ENCODE measurements at places on chromosomes 2 and 18.

DNA sequence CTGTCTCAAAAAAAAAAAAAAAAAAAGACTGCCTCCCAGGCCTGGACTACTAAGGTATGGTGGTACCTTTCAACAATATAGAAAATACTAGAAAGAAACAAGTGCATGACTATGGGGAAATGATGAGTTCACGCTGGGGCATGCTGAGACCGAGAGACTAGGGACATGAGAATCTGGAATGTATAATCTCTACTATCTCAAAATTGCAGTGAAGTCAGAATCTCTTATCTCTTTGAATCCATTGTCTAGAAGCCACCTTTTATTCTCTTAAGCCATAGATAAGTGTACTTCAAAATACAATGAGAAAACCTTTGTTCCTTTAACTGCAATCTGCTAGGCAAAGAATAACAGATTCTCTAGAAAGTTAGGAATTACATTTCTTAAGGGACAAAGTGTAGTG, 5.6 kb downstream of the FRZB start:
- DNase-seq: no peak

GRCh38 chr2:43029186-43029585, 197.2 kb downstream of the ZFP36L2 start:
- DNase-seq: no peak

- DNase-seq: peak; percentile 60
Observed at GRCh38 chr2:43576981-43577892, 18.6 kb downstream of the THADA start.

DNA sequence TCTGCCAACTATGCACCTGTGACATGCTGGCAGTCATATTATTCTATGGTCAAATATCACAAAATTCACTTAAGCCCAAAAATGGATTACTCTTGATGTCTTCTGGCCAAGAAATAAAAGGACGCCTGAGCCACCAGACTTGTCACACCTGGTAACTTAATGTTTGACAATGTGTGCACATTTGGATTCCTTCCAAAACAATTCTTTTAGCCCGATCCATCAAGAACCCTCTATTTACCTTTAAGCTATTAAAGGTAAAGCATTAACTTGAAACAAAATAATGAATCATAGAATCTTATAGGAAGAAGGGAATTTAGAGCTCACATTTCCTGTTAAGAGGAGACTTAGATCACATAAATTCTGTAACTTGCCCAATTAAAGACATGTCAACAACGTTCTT, 46.5 kb upstream of the NFU1 start:
- no peak for DNase-seq

GRCh38 chr2:232276084-232276732, 102.3 kb upstream of the ALPP start:
- no peak for DNase-seq

DNA sequence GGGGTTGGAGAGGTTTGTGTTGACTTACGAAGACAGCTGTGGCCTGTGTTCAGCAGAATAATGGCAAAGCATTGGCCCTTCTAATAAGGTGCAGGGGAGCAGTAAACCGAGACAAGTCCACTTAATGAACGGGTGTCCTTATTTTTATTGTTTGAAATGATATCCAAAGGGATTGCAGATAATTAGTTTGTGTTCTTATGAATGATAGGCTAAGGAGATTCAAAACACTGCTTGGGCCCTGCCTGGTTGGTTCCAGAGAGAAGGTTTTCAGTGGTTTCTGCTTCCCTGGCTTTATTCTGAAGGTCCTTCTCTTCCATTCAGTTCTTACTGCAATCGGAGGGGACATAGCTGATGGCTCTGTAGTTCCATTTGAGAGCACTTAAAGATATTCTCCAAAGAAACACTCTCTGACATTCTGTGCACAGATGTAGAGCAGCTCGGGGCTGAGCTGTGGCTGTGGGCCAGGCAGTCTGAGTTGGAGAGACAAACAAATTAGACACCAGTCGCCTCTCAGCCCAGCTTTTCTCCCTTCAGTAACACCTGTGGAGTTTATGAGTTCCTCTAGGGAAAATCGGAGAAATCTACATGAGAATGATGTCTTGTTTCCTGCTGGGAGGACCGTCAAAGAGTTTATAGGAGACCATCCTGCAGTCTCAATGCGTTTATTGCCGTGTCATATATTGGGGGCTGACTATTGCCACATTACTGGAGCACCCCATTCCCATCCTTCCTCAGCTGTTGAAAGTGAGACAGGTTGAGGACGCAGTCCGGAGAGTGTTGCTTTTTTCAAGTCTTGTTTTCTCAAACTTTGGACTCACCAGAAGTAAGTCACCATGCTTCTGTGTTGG, 6.5 kb downstream of the GREB1 start:
- no peak for DNase-seq

- no peak for DNase-seq
Observed at GRCh38 chr2:71826826-71827523, 320.7 kb downstream of the CYP26B1 start.

GRCh38 chr2:196101325-196101991, 32.8 kb upstream of the DNAH7 start:
- DNase-seq: no peak

DNA sequence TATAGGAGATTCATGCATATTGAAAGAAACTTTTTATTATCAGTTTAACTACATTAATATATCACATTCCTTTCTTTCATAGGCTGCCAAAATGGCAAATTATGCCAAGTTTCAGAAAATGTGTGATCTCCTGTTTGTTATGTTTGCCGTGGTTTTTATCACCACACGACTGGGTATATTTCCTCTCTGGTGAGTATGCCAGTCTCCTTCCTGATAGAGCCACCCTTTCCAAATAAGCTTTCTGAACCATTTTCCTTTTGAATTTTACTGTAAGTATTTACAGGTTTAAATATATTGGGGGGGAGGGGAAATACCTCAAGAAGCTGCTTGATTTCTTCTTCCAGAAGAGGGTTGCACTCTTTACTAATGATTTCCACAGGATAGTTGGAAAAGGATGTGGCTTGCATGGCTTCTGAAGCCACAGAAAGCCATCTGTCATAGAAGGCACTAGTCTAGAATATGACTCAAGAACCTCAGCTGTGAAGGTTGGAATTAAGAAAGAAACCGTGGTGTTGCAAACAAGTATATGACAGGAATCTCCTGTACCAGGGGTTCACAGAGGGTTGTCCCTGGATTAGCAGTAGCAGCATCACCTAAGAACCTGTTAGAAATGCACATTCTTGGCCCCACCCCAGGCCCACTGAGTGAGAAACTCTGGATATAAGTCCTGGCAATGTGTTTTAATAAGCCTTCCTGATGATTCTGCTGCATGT, 84.5 kb upstream of the NOSTRIN start:
- no peak for DNase-seq

DNA sequence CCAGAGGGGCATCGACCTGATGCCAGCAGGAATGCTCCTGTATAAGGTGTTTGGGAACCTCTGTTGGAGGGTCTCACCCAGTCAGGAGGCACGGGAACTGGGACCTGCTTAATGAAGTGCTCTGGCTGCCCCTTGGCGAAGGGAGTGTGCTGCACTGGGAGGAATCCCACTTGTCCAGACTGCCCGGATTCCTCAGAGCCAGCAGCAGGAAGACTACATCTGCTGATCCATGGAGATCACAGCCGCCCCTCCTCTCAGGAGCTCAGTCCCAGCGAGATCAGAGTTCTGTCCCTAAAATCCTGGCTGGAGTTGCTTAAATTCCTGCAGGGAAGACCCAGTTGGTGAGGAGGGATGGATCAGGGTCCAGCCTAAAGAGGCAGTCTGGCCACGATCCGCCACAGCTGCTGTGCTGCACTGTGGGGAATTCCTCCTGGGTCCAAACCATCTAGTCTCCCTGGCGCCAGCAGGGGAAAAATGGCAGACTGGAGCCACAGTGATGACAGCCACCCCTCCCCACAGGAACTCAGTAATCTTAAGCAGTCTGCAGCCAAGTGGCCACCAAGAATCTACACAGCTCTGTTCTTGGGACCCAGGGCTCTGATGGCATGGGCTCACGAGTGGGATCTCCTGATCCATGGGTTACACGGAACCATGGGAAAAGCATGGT, 76.5 kb upstream of the NRP2 start:
- no peak for DNase-seq

- DNase-seq: peak; percentile 67
Observed at GRCh38 chr2:215920244-215921100, 92.9 kb downstream of the MREG start.

DNA sequence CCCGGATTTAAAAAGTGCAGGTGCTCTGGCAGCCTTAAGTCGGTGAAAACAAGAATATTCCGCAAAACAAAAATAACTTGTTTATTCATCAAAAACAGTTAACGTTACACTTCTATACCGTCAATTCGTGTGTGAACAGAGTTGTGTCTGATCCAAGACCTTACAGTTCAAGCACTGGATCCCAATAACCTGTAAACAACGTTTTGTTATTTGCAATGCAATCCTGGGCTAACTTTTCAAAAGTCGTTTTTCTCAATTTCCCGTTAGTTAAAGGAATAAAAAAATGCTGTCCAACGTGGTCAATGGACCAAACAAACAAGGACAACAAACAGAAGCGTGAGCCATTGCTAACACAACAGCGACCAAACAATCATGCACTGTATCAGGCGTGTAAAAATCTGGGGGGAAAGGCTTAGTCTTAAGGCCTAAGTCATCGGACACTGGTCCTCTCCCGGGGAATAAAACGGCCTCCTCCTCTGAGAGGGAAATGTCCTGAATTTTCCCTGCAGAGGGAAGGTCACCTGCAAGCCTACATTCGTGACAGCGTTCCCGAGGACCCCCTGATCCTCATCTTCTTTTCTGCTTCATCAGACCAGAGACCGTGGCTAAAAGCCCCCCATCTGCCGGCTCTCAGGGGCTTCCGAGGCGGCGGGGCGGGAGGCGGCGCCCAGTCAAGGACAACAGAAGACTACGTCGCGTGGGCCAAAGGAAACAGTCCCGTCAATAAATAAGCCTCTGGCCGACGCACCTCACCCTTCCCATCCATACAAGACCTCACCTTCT, 490 bp downstream of the NDUFS1 start:
- peak; percentile 4 for DNase-seq

GRCh38 chr18:40292985-40293710, 1661.9 kb upstream of the PIK3C3 start:
- DNase-seq: no peak

GRCh38 chr18:68564961-68565360, 149.9 kb downstream of the TMX3 start:
- peak; percentile 9 for DNase-seq

GRCh38 chr18:45365835-45366234, 249.4 kb upstream of the SLC14A2 start:
- DNase-seq: no peak

DNA sequence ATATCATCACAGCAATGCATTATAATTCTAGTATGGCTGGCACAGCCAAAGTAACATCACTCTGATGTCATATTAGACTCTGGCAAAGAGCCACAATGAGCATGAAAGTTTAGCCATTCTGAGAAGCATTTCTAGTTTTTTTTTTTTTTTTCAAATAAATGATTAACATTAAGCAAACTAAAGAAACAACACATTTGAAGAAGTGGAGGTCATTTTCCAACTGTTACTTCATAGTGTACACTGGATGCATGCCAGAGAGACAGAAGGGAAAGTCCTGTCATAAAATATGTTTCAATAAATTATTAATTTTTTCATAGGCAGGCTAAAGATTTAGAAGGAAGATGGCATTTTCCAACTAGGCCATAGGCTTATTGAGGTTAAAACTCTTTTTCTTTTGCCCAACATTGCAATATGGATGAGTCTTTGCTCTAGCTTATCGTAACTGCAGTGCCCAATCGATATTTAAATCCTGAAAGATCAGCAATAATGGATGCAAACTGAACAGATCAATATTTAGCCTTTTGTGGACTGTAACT, 1630.4 kb upstream of the ACVR2A start:
- no peak for DNase-seq

DNA sequence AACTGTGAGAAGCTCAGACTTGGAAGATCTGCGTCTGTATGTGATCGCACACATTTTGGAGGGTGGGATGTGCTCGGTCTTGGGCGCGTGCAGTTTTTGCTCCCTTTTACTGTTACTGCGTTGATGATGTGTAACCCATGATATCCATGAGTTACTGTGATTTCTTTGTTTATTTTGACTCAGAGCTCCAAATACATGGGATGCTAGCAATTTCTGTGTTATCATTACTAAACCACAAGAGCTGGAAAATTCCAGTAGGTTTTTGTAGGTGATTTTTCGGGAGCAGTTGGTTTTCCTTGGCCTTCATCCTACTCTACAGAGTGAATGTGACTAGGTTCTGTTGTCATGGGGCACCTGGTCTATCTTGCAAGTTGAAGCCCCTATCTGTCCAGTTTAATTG, 124.2 kb downstream of the AGAP1 start:
- DNase-seq: peak; percentile 70

DNA sequence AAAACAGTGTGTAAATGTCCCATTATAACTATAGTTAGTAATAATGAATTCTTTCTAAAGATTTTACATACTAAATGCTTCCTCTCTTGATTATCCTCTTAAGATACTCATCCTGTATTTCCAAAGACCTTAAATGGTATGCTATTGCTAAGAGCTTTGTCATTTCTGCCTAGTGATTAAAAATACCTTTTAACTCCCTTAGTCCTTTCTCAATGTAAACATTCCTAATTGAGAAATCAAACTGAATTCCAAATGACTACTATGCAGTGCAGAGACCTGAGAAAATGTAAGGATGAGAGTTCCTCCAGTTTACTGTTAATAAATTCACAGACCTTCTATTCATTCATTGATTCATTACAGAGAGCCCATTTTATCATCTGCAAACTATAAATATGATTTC, 86.9 kb downstream of the SOS1 start:
- no peak for DNase-seq

- DNase-seq: no peak
Observed at GRCh38 chr2:197078535-197078934, 152.0 kb upstream of the PGAP1 start.

GRCh38 chr2:143217512-143218115, 88.4 kb downstream of the ARHGAP15 start:
- no peak for DNase-seq

DNA sequence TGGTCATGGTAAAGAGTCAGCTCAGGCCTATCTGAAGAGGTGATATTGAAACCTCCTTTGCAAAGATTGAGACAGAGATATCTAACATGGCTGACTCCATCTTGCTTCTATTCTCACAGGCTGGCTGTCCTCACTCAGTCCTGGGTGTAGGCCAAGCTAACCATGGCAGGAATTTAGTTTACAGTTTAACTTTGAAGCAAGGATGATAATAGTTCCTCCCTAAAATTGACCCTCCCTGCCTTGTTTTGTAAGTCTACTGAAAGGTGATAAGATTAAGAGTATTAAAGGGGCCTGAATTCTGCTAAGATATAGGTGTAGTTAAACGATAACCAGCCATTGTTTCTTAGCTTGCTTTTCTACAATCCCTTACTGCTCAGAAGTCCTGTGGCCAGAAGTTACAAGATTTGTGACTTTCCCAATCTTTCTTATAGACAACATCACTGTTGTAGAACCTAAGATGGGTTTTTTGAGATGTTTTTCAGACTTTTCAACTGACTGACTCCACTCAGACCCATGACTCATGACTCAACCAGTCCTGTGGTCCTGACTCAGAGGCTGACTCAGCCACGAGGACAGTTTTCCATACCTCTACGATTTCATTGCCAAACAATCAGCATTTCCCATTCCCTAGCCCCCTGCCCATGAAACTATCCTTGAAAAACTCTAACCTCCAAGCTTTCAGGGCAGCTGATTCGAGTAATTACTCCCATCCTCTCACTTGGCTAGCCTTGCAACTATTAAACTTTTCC, 195.7 kb upstream of the SESTD1 start:
- DNase-seq: peak; percentile 96

GRCh38 chr18:21291106-21291505, 49.1 kb downstream of the GREB1L start:
- no peak for DNase-seq

All from stromal cell of bone marrow (primary cell).